HS-5 (cell line): ENCODE measurements at places on chromosomes 1 and 21.

DNA sequence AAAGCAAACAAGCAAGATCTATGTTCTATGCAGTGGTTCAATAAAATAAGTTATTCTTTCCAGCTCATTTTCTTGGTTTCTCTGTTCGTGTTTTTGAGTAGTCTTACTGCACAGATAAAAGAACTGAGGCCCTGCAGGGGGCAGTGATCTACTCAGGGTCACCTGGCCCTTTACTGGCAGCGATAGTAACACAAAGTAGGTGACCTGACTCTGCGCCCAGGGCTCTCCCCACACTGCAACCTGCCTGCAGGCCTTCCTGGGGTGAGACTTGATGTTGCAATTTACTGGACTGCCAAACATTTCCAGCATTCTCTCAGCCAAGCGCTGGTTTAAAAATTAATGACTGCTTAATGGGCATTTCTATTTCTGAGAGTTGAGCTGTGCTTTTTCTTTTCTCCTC, 110.3 kb downstream of the HUNK start:
- DNase-seq: no peak

DNA sequence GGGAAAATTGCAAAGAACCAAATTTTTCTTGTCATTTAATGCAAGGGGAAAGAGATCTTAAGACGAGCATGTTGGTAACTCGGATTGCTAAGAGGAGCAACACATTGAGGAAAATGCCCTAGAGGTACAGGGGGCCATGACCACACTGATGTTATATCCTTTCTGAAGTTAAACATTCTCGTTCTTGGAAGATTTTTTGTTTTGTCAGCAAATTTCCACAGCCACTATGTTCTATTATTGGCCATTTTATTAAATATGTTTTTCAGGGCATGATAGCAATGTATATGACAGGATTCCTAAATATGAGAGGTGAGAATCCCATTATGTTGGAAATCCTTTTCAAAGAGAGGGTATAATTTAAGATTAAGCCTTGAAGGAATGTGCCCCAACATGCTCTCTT, 627.2 kb upstream of the PKN2 start:
- DNase-seq: no peak

DNA sequence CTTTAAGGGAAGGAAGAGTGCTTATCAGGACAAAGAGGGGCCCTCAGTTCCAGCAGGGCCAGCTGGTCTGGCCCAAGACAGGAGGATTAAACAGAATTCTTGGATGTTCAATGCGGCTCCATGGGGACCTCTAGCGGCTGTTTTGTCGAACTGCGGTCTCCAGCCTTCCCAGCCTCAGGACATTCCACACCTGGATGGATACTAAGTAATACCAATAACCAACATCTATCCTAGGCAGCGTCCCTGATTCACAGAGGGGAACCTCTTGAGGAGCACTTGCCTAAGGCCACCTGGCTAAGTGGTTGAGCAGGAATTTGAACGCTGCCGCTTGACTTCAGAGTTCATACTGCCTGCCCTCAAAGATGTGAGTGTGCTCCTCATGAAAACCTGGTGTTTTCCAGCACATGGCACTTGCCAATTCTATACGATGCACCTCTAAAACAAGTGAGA, 15.5 kb upstream of the CD247 start:
- DNase-seq: no peak

- DNase-seq: no peak
These were observed 88.7 kb upstream of the KIF1B start for GRCh38 chr1:10121688-10122087.

DNA sequence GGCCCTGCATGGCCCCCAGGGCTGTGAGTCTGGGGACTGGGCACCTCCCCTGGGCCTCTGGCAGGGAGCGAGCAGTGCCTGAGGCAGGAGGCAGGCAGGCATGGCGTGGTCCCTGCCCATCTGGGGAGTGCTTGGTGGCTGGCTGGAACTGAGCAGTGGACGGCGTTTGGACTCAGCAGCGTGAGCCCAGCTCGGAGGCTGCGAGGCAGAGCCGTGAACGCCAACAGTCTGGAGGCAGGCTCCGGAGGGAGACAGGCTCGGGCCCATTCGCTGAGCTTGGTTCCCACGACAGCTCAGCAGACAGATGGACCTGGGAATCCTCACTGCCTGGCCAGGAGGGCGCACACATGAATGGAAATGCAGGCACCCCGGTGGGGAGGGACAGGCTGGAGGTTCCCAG, 160.7 kb upstream of the POU3F1 start:
- no peak for DNase-seq

GRCh38 chr1:43610339-43610738, 39.6 kb upstream of the KDM4A start:
- DNase-seq: no peak

DNA sequence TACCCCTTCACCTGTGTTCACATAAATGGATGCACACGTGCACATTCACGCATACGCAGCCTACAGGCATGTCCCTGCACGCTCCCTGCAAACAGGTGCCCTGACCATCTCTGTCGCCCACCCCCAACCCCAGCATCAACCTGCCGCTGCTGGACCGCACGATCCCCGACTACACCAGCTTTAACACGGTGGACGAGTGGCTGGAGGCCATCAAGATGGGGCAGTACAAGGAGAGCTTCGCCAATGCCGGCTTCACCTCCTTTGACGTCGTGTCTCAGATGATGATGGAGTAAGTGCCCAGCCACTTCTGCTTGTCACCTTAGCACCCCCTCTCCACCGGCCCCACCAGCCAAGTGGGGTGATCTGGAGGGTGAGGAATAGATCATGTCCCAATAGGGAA, 60.4 kb downstream of the LACTBL1 start:
- DNase-seq: no peak

GRCh38 chr1:190207733-190208132, 269.9 kb downstream of the BRINP3 start:
- DNase-seq: no peak

- DNase-seq: peak; percentile 85
These were observed 90.0 kb downstream of the VWA5B1 start for GRCh38 chr1:20380616-20381035.

DNA sequence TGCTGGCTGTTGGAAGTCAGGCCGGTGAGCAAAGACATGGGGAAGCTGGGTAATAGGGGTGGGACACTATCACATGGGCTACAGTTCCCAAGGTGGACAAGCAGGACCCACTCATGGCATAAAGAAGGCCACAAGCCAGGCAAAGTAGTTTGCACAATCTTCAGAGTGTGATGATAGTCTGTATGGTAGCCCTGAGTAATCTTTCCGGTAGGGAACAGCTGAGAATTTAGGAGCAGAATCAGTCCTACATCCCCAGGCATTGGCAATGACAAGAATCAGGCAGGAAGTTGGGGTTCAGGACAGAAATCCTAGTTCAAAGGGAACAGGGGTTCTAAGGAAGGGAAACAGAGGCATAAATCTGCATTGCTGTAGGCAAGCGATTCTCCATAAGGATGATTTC, 23.9 kb upstream of the SPATA6 start:
- no peak for DNase-seq

GRCh38 chr21:42058631-42059111, 12.4 kb upstream of the UMODL1 start:
- DNase-seq: no peak

DNA sequence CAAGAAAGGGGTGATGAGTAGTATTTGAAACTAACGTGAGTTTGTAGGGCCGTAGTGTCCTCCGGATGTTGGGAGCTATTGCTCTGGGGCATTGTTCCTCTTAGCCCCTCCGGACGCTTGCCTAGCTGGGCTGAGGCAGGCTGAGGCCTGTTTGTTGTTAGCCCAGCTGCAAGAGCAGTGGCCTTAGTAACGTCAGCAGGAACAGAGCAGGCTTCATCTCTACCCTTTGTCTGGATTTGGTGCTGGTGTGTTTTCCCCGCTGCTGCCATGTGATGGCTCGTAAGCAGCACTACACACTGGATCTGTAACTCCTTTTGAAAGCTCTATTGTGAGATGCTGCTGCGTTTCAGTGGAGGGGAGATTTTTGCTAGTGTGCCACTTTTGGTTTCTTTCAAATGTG, 57.6 kb downstream of the DNM3 start:
- DNase-seq: no peak

- DNase-seq: no peak
These were observed at the start of gene L1TD1 for GRCh38 chr1:62194651-62195544. Gene L1TD1, plus strand, starts transcription at chr1:62194849. Its CDS starts 11,780 bp downstream, at chr1:62206629.

GRCh38 chr1:78441921-78442320, 48.9 kb upstream of the PTGFR start:
- DNase-seq: no peak

DNA sequence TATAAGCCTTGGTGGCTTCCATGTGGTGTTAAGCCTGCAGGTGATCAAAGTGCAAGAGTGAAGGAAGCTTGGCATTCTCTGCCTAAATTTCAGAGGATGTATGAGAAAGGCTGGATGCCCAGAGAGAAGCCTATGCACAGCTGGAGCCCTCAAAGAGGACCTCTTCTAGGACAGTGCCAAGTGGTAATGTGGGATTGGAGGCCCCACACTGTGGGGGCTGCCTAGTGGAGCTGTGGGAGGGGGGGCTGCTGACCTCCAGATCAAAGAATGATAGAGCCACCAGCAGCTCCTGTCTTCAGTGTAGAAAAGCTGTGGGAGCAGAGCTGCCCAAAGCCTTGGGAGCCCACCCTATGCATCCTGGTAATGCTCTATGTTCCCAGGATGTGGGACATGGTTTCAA, 1512.7 kb upstream of the TPTE start:
- no peak for DNase-seq

DNA sequence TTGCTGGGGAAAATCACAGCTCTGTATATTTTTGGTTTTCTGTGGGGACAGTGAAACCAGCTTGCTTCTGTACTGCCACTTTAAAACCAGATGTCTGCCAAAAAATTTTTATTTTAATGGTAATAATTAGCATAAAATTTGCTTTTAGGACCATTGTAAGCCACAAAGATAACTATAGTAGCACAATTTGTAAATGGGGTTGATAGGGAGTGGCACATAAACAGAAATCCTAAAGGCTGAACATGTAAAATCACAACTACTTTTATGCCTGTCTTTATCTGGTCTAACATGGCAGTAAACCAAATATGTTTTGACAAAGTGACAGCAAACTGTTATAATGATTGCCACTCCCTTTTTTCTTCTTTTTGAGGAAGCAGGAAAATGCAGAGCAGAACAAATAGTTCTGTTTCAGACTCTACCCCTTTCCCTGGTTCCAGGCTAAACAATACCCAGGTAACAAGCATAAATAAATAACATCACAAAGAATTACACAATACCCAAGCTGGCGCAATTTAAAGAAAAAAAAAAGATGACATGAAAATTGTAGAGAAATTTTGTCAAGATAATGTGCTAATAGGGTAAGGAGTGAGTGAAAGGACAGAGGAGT, 24.0 kb upstream of the CCDC181 start:
- no peak for DNase-seq

GRCh38 chr21:41847066-41847804, 31.9 kb downstream of the PRDM15 start:
- DNase-seq: no peak

GRCh38 chr1:21936366-21937031, 611 bp downstream of the HSPG2 start:
- no peak for DNase-seq

DNA sequence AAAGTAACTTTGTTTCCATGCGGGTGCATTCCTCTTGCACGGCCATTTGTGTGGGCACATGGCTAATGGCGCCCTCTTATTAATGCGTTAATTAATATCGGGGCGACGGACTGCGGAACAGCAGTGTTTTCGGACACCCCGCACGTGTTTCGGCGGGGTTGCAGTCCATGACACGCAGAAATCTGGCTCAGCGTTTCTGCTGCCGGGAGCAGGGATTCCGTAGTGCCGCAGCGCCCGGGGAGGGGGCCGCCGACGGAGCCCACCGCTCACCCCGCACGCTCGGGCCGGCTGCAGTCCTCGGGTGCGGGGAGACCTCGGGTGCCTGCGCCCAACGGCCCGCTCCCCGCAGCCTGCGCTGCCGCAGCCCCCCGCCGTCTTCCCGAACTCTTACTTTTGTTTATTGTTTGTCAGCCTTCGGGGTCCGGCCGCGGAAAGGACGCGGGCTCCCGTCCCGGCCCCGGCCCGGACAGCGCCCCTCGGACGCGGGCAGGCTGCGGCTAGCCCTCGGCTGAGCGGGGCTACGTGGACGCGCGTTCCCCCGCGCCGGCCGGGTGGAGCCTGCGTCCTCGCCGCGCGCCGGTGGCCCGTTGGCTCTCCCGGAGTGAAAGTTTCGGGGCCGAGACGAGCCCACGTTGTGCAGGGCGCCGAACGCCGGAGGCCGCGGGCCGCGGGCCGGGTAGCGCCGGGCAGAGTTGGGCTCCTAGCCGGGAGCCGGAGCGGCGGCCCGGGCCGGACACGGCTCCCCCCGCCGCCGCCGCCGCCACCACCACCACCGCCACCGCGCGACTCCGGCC, 849 bp downstream of the NFIA start:
- no peak for DNase-seq

- DNase-seq: peak; percentile 67
These were observed 18.1 kb upstream of the COL18A1 start for GRCh38 chr21:45386728-45387371.

DNA sequence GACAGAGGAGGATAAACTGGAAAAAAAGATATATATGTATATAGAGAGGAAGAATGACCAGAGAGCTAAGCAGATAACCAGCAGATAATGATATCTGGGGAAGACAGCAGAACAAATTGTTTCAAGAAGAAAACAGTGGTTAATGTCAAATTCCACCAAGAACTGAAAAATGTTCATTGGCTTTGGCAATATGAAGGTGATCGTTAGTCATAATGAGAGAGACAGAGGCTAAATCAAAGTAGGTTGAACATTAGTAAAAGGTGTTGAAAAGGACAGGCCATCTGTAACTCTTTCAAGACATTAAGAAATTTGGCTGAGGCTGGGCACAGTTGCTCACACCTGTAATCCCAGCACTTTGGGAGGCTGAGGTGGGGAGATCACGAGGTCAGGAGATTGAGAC, 25.3 kb upstream of the CR2 start:
- no peak for DNase-seq

- no peak for DNase-seq
These were observed 31.3 kb upstream of the BTG2 start for GRCh38 chr1:203273869-203274602.

- no peak for DNase-seq
These were observed at the start of gene PTPRU for GRCh38 chr1:29235955-29236711. Gene PTPRU, plus strand, starts transcription at chr1:29236522. Its CDS starts 123 bp downstream, at chr1:29236645.

DNA sequence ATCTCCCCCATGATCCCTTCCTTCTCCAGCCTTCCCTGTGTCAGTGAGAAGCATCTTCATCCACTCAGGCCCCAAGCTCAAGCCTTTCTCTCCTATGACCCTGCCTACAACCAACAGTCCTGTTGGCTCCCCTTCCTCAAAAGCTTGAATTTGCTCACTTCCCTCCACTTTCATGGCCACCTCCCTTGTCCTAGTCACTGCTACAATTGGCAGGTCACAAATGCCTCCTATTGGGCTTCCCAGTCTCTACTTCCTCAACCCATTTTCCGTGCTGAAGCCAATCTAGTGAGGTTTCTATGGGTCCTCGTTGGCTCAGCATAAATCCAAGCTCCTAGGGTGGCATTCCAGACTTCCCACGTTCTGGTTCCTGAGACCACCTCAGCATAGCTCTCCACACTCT, 40.2 kb upstream of the SLC6A9 start:
- no peak for DNase-seq

DNA sequence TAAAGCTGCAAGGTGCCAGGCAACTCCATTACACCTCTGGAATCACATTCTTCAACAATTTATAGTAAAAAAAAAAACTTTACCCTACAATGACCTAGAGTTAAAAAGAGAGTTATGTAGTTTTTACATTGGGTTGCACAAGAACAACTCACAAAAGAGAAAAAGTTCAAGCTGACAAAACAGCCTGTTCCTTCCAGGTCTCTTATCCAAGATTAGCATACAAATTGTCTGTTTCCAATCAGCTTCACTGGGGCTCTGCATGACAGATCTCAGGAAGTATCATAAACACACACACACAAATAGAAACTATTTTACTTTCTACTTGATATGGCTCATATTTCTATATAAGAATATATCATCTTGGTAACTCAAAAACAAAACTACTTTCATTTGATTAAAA, 154.6 kb downstream of the PCNX2 start:
- no peak for DNase-seq
